ENCODE measurements at places on chromosomes 6 and 20.

DNA sequence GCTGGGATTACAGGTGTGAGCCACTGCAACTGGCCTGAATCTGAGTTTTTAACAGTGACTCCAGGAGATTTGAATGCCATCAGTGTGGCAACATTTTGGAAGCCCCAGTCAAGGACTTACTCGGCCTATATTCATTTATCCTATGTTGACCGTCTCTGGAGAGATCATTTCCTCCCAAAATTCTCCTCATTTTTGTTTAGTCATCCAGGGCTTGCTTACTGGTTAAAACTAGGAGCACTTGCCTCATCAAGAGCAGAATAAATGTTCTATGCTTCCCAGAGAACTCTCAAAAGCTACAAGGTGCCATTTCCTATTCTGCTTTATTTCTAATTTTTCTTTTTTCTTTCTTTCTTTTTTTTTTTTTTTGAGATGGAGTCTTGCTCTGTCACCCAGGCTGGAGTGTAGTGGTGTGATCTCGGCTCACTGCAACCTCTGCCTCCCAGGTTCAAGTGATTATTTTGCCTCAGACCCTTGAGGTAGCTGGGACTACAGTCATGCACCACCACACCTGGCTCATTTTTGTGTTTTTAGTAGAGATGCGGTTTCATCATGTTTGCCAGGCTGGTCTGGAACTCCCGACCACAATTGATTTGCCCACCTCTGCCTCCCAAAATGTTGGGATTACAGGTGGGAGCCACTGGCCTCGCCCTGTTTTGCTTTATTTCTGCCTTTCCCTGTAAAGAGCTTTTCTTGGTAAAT, 23.4 kb upstream of the TRIM27 start:
- no peak for DNase-seq

DNA sequence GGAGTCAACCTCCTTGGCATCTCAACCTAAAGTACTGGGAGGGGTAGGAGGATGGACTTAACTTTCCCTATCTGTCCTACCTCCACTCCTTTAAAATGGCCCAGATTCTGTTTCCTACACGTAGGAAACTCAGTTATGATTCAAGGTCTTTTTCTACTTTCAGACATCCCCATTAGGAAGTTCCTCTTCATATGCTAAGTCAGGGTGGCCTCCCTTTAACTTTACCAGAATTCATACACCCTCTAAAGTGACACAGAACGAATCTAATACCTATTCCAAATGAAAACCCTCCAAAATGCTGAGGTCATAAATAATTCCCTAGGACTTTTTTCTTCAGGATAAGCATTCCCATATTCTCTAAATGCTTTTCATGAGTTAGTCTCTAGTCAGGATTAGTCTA, 15.6 kb downstream of the ARG1 start:
- DNase-seq: no peak

GRCh38 chr20:61230166-61230565, 21.9 kb upstream of the CDH4 start:
- no peak for DNase-seq

DNA sequence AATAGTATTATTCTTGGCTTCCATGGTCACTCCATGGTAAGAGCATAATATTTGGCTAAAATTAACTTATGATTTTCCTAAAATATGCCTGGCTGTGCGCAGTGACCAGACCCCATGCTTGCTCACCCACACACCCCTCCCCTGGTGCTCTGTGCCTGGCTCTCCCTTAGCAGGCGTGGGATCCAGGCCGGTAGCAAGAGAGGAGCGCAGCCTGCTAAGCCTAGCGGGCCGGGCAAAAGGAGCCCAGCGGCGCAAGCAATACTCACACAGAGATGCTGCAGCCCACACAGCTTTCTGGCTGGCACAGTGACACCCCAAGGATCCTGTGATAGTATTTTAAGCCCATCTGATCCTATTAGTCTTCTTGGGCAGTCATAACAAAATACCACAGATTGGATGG, 79.8 kb upstream of the EYS start:
- DNase-seq: no peak

- DNase-seq: no peak
Observed at GRCh38 chr20:7728338-7728737, 211.9 kb downstream of the HAO1 start.

DNA sequence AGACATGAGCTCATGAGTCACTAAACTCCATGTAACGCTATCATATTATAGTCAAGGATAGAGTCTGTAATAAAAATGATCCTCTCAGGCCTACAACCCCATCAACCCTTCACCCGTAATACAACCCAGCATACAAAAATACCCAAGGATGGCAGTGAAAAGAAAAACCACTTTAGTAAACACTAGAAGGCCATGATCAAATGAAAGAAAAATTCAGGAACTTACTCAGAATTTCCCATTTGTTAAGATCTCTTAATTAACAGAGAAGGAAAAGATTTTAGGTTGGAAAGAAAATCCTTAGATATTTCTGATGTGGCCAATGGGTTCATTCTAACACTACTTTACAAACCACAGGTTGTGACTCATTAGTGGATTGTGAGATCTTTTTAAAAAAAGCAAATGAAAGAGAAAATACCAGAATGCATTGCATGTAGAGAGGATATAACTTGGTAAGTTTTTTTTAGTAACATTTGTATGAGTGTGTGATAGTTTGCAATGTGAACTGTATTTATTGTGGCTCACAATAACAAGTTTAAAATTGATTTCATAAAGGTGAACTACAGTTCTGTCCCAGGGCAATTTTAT, 8.0 kb upstream of the UBE2J1 start:
- no peak for DNase-seq

- DNase-seq: no peak
Observed at GRCh38 chr20:38336726-38337125, 9.6 kb upstream of the LBP start.

- no peak for DNase-seq
Observed at GRCh38 chr20:63847237-63848002, 13.9 kb upstream of the ABHD16B start.

DNA sequence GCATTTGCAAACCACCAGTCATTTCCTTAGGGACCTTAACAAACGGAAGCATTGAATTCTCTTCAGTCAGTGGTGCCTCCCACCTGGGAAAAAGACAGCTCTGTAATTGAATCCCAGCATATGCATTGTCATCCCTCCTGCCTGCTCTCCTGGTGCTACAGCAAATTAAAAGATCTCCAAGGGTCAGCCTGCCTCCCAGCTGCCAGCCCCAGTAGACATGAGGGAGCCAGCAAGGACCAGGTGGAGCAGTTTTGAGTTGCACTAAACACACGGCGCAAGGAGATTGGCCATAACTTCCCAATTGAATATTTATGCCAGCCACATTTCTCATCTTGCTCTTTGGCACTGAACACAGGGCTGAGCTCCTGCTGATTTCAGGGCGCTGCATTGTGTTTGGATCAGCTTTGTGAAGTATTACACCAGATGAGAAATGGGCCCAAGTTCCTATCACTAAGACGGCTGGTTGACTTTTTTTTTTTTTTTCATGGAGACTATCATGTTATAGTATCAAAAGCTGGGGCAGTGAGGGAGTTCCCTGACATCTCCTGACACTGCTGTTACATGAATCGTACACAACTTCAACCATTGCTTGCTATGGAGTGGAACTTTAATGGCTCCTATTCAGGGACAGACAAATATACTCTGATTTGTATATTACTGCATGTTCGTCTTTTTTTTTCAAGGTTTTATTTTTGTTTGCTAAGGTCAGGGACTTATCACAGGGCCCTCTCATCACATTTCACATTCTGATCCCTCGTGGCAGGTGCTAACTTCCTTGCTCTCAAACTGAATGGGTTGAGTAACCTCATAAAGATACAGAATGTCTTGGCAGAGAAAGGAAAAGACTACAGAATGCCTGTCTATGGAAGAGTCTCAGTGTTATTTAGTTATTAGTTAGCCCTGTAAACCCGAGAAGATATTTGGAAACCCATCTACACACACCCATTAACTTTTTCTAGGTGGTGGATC, 191.1 kb downstream of the EYA4 start:
- no peak for DNase-seq

All from stimulated activated CD8-positive, alpha-beta memory T cell treated with anti-CD3 and anti-CD28 coated beads, Interleukin-12 subunit alpha, Interleukin-12 subunit beta, amount 100 ng/mL, for 1 hour (primary cell).